Naive thymus-derived CD4-positive, alpha-beta T cell (primary cell): ENCODE measurements at places on chromosomes 2 and 18. TPM values are rescaled to one million over a fixed set of nuclear protein-coding genes. Genes with fewer than 3 reads are reported as not detected.

The CPLX4 gene
- not detected for polyA plus RNA-seq

The CYS1 gene
- polyA plus RNA-seq, result not detected

The NGEF gene
- polyA plus RNA-seq, result not detected

The FAP gene
- polyA plus RNA-seq, result not detected

The OTOF gene
- polyA plus RNA-seq, result 0.22 TPM

The C2orf74 gene
- polyA plus RNA-seq, result 48.8 TPM

The GCG gene
- not detected for polyA plus RNA-seq

The ARID5A gene
- 111 TPM for polyA plus RNA-seq

The EHBP1 gene
- polyA plus RNA-seq, result 12.3 TPM

The LHCGR gene
- not detected for polyA plus RNA-seq

The LYPD6B gene
- not detected for polyA plus RNA-seq

The LIMS3 gene
- 2.6 TPM for polyA plus RNA-seq

The CTNNA2 gene
- polyA plus RNA-seq, result not detected

The OR6B3 gene
- not detected for polyA plus RNA-seq

The RNU2-63P gene
- polyA plus RNA-seq, result 12.4 TPM

The RAB10 gene
- polyA plus RNA-seq, result 56.1 TPM

The STARD7 gene
- 106 TPM for polyA plus RNA-seq

The NT5C1B gene
- 0.50 TPM for polyA plus RNA-seq

The SP140L gene
- polyA plus RNA-seq, result 42.4 TPM

The ERFE gene
- polyA plus RNA-seq, result not detected

The RAB12 gene
- 0.12 TPM for polyA plus RNA-seq

The ARMC9 gene
- 0.98 TPM for polyA plus RNA-seq

The DNPEP gene
- 61.2 TPM for polyA plus RNA-seq

The WDR43 gene
- polyA plus RNA-seq, result 46.6 TPM

The ROCK1 gene
- polyA plus RNA-seq, result 27.6 TPM

The POTEC gene
- polyA plus RNA-seq, result not detected

The ONECUT2 gene
- not detected for polyA plus RNA-seq
